ENCODE measurements at places on chromosomes 1 and 21.
A peak's percentile ranks its signal among the peaks of the same experiment; 100 is the strongest.

DNA sequence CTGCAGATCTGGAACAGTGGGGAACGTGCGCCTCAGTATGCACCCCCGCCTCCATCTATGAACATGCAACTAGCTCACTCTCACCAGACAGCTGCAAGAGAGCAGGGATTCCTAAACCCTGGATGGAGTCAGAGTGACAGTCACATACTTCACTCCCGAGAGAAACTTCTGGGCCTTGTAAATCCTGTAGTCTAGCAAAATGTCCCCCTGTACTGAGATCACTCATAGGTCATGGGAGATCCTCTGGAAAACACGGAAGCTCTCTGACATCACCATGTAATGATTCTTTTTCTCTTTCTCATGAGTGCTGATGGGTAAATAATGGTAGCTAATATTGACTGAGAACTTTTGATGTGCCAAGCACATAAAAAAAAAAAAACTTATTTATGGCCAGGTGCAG lies 23.4 kb upstream of the TARDBP start:
- H3K4me1 ChIP-seq = peaks cover 10% of the 10 kb centered on the region
- H3K27ac ChIP-seq = no peak overlapping the region
- no peak for DNase-seq
- peaks cover 3% of the 10 kb centered on the region for H3K27me3 ChIP-seq
- peaks cover 2% of the 10 kb centered on the region for H3K36me3 ChIP-seq

- no peaks in the 10 kb centered on the region for H3K27me3 ChIP-seq
- H3K36me3 ChIP-seq = peaks cover 8% of the 10 kb centered on the region
- H3K4me1 ChIP-seq = peaks cover 23% of the 10 kb centered on the region
- no peak for DNase-seq
- no peak overlapping the region for H3K4me3 ChIP-seq
- no peak overlapping the region for H3K27ac ChIP-seq
Observed at GRCh38 chr1:50720457-50721053, 239.5 kb downstream of the FAF1 start.

- DNase-seq = no peak
- no peak overlapping the region for H3K4me3 ChIP-seq
- peaks cover 3% of the 10 kb centered on the region for H3K4me1 ChIP-seq
- H3K27me3 ChIP-seq = peaks cover 20% of the 10 kb centered on the region
- H3K36me3 ChIP-seq = no peaks in the 10 kb centered on the region
- H3K27ac ChIP-seq = no peak overlapping the region
Observed at GRCh38 chr1:153023109-153023508, 7.9 kb upstream of the SPRR1B start.

- no peak for DNase-seq
- peaks cover 16% of the 10 kb centered on the region for H3K4me1 ChIP-seq
- H3K36me3 ChIP-seq = peaks cover 13% of the 10 kb centered on the region
- peak overlapping the region; percentile 38 for H3K27ac ChIP-seq
- no peak overlapping the region for H3K4me3 ChIP-seq
- no peaks in the 10 kb centered on the region for H3K27me3 ChIP-seq
Observed at GRCh38 chr1:8404460-8405370, 86.8 kb downstream of the SLC45A1 start.

DNA sequence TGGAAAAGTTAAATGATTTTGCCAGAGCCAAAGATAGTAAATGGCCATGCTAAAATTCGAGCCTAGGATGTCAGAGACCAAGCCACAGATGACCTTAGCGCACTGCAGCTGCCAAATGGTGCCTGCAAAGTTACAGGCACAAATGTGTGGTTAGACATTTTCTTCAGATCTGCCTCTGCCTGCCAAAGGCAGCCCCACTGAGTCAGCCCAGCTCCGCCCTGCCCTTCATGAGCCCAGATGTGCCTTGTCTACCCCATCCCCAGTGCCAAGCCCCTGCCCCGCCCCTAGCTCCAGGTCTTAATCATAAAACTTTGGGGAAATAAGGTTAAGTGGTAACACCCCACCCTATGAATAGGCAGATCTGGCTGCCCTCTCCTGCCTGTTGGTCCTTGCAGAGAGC lies 105.9 kb downstream of the DTL start:
- H3K36me3 ChIP-seq = no peaks in the 10 kb centered on the region
- DNase-seq = no peak
- H3K27ac ChIP-seq = no peak overlapping the region
- no peaks in the 10 kb centered on the region for H3K27me3 ChIP-seq

GRCh38 chr1:32771561-32772280 lies 45.4 kb downstream of the YARS1 start:
- peaks cover 6% of the 10 kb centered on the region for H3K27me3 ChIP-seq
- H3K36me3 ChIP-seq = peaks cover 8% of the 10 kb centered on the region
- peaks cover 4% of the 10 kb centered on the region for H3K4me1 ChIP-seq
- H3K27ac ChIP-seq = no peak overlapping the region

- DNase-seq = no peak
- no peaks in the 10 kb centered on the region for H3K36me3 ChIP-seq
- no peak overlapping the region for H3K27ac ChIP-seq
- H3K4me3 ChIP-seq = no peak overlapping the region
- peaks cover 10% of the 10 kb centered on the region for H3K27me3 ChIP-seq
Observed at GRCh38 chr1:43058545-43059360, 100.1 kb upstream of the SLC2A1 start.
